ENCODE measurements at places on chromosomes 3 and 15. TPM values are rescaled to one million over a fixed set of nuclear protein-coding genes. Genes with fewer than 3 reads are reported as not detected.

GRCh38 chr15:56491110-56491722 is 26.3 kb upstream of the MNS1 start:
- DNase-seq, result peak; percentile 85

DNA sequence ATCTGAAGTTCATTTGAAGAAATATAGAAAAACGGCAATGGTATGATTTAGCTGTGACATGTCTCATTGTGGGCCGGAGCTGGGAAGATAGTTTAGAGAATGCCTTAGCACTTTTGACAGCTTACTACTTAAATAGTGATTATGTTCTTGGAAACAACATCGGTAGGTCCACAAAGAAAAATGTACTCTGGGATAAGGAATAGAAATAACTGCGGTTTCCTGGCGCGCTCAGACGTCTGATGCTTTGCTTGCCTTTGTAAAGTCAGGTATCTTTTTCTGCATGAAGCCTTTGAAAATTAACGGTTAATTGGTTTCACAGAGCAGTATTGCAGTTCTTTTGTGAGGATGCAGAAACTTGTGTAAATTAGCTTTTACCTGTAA is 1.4 kb downstream of the USP3 start:
- no peak for DNase-seq

- no peak for DNase-seq
Measured at GRCh38 chr15:56616551-56616950, 116.8 kb downstream of the ZNF280D start.

- peak; percentile 16 for DNase-seq
Measured at GRCh38 chr3:43171748-43172147, 65.9 kb upstream of the POMGNT2 start.

DNA sequence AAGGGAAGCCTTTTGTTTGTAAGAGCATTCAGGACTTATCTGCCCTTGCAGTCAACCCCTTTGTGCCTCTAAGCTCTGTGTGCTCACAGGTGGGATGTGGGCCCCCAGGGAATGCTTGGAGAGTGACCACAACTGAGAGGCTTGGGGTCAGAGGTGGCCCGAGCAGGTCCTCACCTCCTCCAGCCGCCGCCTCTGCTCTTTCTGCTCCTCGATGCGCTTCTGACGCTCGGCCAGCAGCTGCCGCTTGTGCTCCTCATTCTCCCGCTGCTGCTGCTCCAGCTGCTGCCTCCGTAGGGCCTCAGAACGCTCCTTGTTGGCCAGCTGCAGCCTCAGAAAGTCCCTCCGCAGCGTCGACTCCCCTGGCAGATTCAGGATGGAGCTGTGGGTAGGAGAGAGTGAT is 130.8 kb upstream of the SLC2A2 start:
- no peak for DNase-seq

GRCh38 chr3:132840201-132840700 is 118.0 kb upstream of the NPHP3 start:
- DNase-seq, result no peak

- DNase-seq, result no peak
Measured at GRCh38 chr3:71180524-71180923, 403.0 kb downstream of the FOXP1 start.

HEXA gene
- 89.0 TPM for total RNA-seq

DNA sequence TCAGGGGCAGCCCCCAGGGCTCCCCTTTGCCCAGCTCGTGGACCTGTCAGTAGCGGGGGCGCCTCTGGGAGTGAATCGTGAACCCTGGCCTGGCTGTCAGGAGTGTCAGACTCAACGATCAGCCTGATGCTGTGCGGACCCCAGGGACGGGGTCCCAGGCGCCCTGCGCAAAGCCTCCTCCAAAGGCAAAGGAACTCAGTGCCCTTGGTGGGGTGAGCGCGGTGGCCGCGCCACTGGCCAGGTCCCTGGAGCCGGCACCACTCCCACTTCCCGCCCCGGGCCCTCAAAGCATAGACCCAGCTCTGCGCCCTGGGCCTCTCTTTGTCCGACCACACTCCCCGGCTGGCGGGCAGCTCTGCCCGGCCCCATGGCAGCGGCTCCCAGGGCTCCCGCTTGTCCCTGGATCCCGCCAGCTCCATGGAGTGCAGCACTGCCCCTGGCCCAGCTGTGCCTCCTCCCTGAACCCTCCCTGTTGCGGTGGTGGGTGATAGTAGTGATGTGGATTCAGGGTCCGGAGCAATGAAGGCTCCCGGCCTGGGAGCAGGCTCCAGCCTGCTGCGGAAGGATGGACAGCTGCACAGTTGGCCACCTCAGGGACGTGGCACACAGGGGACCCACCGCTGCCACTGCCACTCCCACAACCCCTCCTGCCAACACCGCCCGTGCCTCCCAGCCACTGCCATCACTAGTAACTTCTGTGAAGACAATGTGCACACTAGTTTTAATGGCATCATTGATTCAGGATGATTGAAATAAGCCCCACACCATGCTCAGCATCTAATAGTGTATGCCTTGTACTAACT is 263.8 kb downstream of the ZBBX start:
- DNase-seq, result no peak

CADM2 gene
- total RNA-seq, result not detected

GRCh38 chr3:426072-426471 is 229.5 kb downstream of the CHL1 start:
- no peak for DNase-seq

GRCh38 chr3:53842436-53843194 is 3.6 kb downstream of the CHDH start:
- DNase-seq, result no peak

GRCh38 chr3:53691349-53691748 is 154.9 kb downstream of the CHDH start:
- DNase-seq, result no peak

Data from fibroblast of the aortic adventitia (primary cell).